Spleen (tissue), 13 donors: ENCODE measurements at places on chromosomes 7 and 10. TPM values are rescaled to one million over a fixed set of nuclear protein-coding genes. Genes with fewer than 3 reads are reported as not detected.

GRCh38 chr10:101291331-101292193, 62.3 kb upstream of the LBX1 start:
- peak; percentile 85 for DNase-seq
- no peaks in the 10 kb centered on the region for H3K36me3 ChIP-seq
- peaks cover 30% of the 10 kb centered on the region for H3K27me3 ChIP-seq
- H3K4me1 ChIP-seq: peaks cover 19% of the 10 kb centered on the region
- H3K27ac ChIP-seq: no peak overlapping the region

DNA sequence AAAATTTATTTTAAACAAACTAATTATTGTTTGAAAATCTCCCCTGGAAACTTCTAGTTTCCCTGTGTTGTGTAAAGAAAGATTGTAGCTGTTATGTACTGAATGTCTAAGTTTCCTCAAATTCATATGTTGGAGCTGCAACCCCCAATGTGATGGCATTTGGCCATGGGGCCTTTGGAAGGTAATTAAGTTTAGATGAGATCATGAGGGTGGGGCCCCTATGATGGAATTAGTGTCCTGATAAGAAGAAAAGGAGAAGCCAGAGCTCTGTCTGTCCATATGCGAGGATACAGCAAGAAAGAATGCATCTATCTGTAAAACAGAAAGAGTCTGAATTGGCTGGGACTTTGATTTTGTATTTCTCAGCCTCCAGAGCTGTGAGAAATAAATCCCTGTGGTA, 179.5 kb downstream of the STK31 start:
- no peaks in the 10 kb centered on the region for H3K36me3 ChIP-seq
- no peaks in the 10 kb centered on the region for H3K4me1 ChIP-seq
- DNase-seq: no peak

GRCh38 chr7:100476101-100476780, 2.8 kb downstream of the TSC22D4 start:
- no peaks in the 10 kb centered on the region for H3K27me3 ChIP-seq
- peak overlapping the region; percentile 63 for H3K27ac ChIP-seq
- peaks cover 64% of the 10 kb centered on the region for H3K36me3 ChIP-seq
- peak overlapping the region; percentile 96 for H3K4me3 ChIP-seq
- peak; percentile 76 for DNase-seq

DNA sequence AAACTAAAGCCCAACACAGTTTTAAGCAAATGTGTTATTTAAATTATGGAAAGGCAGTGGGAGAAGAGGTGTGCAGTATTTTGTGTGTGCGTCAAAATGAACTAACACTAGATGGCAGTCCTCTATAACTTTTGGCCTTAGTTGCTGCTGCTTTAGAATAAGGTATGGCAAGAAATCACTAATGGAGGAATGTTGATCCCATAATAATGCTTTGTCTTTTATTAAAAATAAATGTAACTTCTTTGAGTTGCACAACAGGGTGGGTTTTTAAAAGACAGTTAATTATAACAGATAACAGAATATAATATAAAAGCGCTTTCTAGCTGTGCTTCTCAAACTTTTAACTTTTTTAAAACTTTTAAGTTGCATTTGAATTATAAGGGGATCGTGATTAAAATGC, 56.4 kb downstream of the BBS9 start:
- DNase-seq: no peak
- H3K4me3 ChIP-seq: no peak overlapping the region
- no peaks in the 10 kb centered on the region for H3K4me1 ChIP-seq
- H3K36me3 ChIP-seq: no peaks in the 10 kb centered on the region
- H3K27me3 ChIP-seq: no peaks in the 10 kb centered on the region

GRCh38 chr10:30968711-30969110, 63.0 kb downstream of the ZNF438 start:
- H3K27me3 ChIP-seq: no peaks in the 10 kb centered on the region
- H3K36me3 ChIP-seq: peaks cover 7% of the 10 kb centered on the region
- no peak overlapping the region for H3K4me3 ChIP-seq
- no peak for DNase-seq
- H3K27ac ChIP-seq: no peak overlapping the region

DNA sequence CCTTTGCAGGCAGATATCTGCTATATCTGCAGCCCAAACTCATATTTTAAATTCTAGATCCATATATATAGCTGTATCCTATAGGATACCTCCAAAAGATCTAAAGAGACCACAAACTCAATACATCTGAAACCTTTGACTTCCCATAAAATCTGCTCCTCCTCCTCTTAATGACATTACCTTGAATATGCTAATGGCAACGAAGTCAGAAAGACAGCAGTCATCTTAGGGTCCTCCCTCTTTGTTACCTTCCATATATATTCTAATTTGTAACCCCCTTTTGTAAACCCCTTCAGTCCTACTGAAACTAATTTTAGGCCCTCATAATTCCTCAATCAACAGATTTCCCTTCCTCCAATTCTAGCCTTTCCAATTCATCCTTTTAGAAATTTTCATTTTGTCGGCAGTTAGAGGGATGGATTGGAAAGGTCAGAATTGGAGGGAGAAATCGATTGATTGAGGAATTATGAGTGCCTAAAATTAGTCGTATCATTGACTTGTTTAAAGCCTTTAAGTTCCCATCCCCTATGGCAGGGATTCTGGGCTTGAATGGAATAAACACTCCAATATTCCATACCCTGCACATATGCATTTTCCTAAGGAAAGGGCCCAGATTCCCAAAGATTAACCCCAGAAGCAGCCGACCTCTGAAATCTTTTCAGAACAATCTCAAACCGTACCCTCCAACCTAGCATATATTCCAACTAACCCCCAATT, 2.4 kb downstream of the SYPL1 start:
- H3K36me3 ChIP-seq: no peaks in the 10 kb centered on the region
- H3K27ac ChIP-seq: no peak overlapping the region

DNA sequence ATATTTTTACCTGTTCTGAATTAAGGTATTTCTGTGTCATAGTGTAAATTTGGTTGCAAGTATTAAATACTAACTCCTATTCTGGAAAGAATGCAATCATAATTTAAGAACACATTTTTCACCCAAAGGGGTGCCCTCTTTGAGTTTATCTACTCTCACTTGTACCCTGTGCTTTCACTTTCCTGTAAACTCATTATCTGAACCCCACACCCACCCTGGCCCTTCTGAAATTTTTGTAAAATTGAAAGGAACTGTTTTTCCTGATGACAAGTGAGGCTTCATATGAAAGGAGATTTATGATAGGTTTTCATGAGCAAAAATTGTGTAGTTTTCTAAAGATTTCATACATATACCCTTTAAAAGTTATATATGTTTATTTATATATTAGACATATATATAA, 134.5 kb downstream of the WNT2 start:
- H3K4me3 ChIP-seq: no peak overlapping the region
- no peak for DNase-seq

DNA sequence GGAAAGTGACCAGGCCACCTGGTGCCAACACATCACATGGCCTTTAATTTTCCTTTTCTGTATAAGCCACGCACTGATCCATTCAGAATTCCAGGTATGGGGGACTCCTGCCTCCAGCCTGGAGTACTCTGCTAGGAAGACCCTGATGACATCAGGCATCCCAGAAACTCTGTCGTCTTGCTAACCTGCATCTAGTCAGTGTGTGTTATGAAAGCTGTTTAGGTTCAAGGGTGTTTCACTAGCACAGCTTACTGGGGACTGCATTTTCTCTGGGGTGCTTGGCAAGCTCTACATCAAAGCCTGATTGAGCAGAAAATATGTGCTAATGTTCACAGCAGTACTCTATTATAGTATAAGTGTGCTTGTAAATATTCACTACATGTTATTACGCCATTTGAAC, 100.6 kb upstream of the MGMT start:
- H3K4me3 ChIP-seq: no peak overlapping the region
- DNase-seq: no peak
- H3K27me3 ChIP-seq: no peaks in the 10 kb centered on the region
- H3K4me1 ChIP-seq: no peaks in the 10 kb centered on the region
- no peaks in the 10 kb centered on the region for H3K36me3 ChIP-seq
- no peak overlapping the region for H3K27ac ChIP-seq

DNA sequence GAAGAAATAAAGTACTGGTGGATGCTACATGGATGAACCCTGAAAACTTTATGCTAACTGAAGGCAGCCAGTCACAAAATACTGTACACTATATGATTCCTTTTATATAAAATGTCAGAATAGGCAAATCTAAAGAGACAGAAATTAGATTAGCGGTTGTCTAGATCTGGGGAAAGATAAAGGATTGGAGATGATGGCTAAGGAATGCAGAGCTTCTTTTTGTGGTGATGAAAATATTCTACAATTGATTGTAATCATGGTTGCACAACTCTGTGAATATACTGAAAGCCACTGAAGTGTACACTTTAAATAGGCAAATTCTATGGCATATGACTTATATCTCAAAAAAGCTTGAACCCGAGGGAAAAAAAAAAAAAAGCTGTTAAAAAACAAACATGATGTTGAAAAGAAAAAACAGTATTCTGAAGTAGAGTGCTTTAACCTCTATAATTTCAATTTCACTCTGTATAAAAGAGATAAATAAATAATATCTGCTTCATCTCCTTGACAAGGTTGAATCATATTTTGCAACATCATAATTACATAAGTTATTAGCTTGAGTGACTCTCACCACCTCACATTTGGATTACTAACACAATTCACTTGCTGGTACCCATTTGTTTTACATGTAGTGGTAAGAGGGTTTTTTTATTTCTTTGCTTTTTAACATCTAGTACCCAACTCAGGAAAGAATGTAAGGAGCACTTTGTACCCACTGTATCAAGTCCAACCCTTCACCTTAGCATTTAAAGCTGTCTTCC, 2.8 kb upstream of the GNAI1 start:
- no peak for DNase-seq
- H3K27me3 ChIP-seq: no peaks in the 10 kb centered on the region
- no peak overlapping the region for H3K27ac ChIP-seq
- H3K36me3 ChIP-seq: no peaks in the 10 kb centered on the region
- H3K4me1 ChIP-seq: peaks cover 25% of the 10 kb centered on the region

DNA sequence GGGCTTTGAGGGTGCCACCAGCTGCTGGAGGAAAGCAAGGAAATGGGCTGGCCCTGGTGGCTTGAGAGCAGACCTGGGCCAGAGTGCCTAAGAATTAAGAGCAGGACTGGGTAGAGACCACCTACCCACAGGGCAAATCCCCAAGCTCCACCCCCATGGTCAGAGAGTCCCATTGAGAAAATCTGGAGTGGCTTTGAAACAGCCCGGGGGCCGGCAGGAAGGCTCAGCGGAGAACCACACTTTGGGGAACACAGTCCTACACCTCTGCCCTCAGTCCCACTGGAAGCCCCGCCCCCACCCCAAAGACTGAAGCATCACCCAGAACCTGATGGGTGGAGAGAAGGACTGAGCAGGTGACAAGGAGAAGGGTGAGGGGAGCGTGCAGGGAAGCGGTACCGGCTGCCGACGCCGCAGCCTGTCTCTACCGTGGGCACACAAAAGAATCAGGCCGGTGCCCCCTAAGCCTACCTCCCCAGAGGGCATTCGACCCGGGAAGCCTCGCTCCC, 3.6 kb downstream of the SMARCD3 start:
- H3K4me1 ChIP-seq: peaks cover 40% of the 10 kb centered on the region
- no peak overlapping the region for H3K27ac ChIP-seq
- peak; percentile 71 for DNase-seq

- no peaks in the 10 kb centered on the region for H3K36me3 ChIP-seq
- no peaks in the 10 kb centered on the region for H3K4me1 ChIP-seq
- no peak for DNase-seq
- no peak overlapping the region for H3K27ac ChIP-seq
Observed at GRCh38 chr7:26918241-26918640, 53.9 kb upstream of the SKAP2 start.

DNA sequence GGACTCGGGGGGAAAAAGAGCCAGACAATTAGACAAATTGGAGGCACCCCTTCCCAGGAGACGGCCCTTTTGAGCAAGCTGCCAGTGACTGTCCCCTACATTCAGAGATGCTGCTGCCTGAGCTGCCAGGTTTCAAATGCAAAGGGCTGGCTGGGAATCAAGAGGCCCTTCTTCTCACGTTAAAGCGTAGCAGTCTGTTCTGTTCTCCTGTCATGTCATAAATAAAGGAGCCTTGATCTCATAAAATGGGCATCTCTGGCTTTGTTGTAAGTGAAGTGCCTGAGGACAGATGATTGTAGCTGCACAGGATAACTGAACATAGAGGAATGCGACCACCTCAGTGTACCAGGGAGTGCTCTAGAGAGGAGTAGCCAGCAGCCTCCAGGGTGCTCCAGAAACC, 917.9 kb downstream of the GRID1 start:
- no peaks in the 10 kb centered on the region for H3K27me3 ChIP-seq
- H3K36me3 ChIP-seq: no peaks in the 10 kb centered on the region
- no peak overlapping the region for H3K4me3 ChIP-seq
- no peaks in the 10 kb centered on the region for H3K4me1 ChIP-seq
- no peak for DNase-seq

DNA sequence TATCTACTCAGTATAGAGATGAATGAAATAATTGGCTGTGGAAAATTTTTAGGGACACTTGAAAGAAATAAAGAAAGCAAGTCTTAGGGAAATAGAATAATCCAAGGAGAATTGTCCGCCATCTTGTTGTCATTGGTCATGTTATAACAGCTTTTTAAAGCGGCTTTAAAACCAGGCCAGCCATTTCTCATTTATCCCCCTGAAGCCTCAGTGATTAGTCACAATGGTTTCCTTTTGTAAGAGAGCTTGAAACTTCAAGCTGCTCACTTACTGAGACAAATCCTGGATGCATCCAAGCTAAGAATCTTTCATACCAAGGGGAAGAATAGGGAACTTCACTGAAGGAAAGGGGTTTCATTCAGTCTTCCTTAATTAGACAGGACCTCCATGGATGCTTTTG, 67.9 kb downstream of the SGCE start:
- no peak overlapping the region for H3K4me3 ChIP-seq
- no peaks in the 10 kb centered on the region for H3K36me3 ChIP-seq
- H3K27ac ChIP-seq: no peak overlapping the region
- DNase-seq: no peak

KCNK18 gene
- polyA plus RNA-seq: not detected

AOAH gene
- 30.3 TPM for polyA plus RNA-seq

XRCC2 gene
- polyA plus RNA-seq: 0.64 TPM

ABHD11 gene
- polyA plus RNA-seq: 16.3 TPM

ELN gene
- 24.7 TPM for polyA plus RNA-seq

INHBA gene
- polyA plus RNA-seq: 0.15 TPM

ARHGAP12 gene
- 20.5 TPM for polyA plus RNA-seq

GPR22 gene
- polyA plus RNA-seq: 0.54 TPM

OR2A42 gene
- 0.06 TPM for polyA plus RNA-seq

DMBT1 gene
- polyA plus RNA-seq: 0.29 TPM
